ENCODE measurements at places on chromosomes 13 and 19.

- no peak for DNase-seq
These were observed 47.0 kb downstream of the FOXO1 start for GRCh38 chr13:40619479-40619814.

- no peak for DNase-seq
These were observed 72.2 kb downstream of the UFM1 start for GRCh38 chr13:38421590-38422560.

DNA sequence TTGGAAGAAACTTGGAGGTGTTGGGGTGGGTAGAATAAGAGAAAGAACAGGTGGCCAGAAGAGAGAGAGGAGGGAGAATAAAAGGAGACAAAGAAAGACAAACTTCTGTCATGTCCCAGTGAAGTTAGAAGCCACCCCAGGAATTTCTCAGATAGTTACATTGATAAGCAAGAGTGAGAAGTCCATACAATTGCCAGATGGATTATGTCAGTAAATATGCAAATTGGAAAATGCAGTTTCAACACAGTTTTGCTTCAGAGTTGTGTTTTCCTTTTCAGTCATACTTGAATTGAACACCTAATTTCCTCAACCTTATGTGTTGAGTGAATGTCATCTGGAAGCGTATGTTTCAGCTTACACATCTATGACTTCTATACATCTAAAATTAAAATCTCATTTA is 139.2 kb downstream of the RXFP2 start:
- no peak for DNase-seq

- no peak for DNase-seq
These were observed 505.6 kb downstream of the KCTD12 start for GRCh38 chr13:76380446-76381065.

DNA sequence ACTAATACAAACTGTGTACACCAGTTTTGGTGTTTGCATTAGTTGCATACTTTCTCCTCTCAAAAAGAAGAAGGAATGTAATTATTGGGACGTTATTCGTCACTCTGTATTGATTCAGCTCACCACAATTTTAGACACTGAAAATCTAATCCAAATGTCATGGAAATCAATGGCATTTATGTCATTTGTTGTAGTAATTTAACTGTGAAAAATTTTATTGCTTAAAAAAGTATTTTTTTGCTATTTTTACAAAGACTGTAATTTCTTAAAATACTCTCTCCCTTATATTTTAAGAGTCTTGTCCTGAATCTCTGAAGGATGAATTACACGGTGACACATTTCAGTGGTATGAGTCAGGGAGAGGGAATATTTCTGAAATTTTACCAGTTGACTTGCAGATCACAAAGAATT is 2117.6 kb downstream of the PCDH9 start:
- DNase-seq, result no peak

DNA sequence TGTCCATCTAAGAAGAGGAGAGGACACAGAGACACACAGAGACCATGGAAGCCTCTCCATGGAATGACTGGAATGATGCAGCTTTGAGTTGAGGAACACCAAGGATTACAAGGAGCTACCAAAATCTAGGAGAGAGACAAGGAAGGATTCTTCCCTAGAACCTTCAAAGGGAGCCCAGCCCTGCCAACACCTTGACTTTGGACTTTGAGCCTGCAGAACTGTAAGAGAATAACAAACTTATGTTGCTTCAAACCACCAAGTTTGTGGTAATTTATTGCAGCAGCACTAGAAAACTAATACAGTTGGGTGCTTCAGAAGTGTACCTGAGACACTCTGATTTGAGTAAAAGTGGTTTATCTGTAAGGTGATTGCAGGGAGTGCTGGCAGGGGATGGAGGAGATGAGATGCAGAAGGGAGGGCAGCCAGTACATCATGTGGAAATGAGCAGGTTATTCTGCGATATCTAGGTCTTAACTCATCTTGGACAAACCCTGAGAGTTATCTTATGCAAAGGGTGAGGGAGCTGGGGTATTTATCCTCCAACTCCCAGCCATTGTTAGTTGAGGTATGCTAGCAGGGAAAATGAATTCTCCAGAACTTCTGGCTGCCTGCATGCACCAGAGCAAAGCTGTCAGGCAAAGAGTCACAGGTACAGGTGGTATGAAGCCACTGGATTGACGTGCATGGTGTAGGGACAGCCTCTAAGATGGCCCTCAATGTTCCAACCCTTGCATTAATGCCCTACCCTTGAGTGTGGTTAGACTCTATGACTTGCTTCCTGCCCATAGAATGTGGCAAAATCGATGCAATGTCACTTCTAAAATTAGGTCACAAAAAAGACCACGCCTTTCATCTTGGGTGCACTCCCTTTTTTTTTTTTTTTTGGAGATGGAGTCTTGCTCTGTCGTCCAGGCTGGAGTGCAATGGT is 31.3 kb upstream of the ADGRL1 start:
- DNase-seq, result no peak

Data from activated T-helper 2 cell treated with anti-CD3 and anti-CD28 coated beads, Interferon-gamma antibody, Interleukin-2, Interleukin-4, amounts not matched to agents 10 μg/mL and 5 μg/mL and 100 μg/mL, durations not matched to agents 14 hours and 24 hours and 36 hours (primary cell).